Stimulated activated CD8-positive, alpha-beta memory T cell treated with anti-CD3 and anti-CD28 coated beads, Interleukin-7, amount 100 ng/mL, for 4 hours (primary cell): ENCODE measurements at places on chromosomes 4 and X.

DNA sequence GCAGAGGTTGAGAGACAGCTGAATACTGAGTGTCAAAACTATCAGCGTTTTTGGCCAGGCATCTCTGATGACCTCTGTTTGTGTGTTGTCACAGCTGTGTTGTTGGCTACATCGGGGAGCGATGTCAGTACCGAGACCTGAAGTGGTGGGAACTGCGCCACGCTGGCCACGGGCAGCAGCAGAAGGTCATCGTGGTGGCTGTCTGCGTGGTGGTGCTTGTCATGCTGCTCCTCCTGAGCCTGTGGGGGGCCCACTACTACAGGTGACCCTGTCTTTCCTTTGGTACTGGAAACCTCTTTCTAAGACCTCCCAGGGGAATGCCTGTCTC lies 86.9 kb downstream of the EGF start:
- no peak for DNase-seq

- DNase-seq = no peak
These were observed 150.2 kb downstream of the RRAGB start for GRCh38 chrX:55867708-55868107.

DNA sequence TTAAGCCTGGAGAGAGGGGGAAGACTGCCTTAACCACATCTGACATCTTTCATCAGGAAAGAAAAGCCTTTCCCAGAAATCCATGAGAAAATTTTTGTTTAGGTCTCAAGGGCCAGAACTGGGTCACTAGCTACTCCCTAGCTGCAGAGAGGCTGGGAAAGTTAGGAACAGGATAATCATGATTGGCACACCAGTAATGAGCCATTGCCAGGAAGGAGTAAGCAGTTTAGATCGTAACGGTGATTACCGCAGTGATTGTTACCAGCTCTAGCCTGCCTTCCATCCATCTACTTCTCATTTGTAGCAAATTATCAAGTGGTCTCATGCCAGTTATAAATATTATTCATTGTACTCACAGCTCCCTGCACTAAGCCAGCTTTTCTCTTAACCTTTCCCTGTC lies 22.7 kb upstream of the STX18 start:
- no peak for DNase-seq

DNA sequence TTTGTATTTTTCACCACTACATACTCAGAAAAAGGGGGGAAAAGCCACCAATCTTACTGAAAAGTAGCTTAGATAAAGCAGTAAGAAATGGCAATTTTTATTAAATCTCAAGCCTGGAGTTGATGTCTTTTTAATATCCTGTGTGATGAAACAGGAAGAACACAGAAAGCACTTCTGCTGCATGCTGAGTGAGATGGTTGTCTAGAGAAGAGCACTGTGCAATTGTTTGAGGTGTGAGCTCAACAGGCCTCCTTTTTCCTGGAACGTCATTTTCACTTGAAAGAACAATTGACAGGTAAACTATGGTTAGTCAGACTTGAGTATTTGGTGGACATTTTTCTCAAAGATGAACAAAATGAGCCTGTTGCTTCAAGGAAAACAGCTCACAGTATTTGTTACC lies 73.9 kb downstream of the RTL5 start:
- no peak for DNase-seq

- no peak for DNase-seq
These were observed 16.5 kb downstream of the CYBB start for GRCh38 chrX:37796310-37796709.

- DNase-seq = no peak
These were observed 75.0 kb upstream of the FAM9C start for GRCh38 chrX:13119386-13119785.

- DNase-seq = no peak
These were observed 2.5 kb downstream of the GALNT7 start for GRCh38 chr4:173171098-173171497.

DNA sequence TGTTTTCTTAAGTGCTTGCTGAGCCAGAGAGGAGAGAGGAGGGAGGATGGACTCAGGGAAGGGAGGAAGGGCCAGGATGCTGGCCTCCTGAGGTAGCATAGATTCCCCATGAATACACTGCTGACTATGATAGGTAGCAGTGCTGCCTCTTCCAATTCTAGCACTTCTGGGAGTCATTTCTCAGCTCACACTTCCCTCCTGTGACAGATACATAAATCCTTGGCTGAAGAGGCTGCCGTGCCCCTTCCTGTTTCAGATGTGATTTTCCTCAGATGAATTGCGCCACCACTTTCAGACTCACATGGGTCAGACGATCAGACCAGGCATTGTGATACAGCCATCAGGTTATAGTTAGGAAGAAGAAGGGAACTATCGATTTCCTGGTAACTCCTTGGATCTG lies 22.4 kb downstream of the TSC22D3 start:
- no peak for DNase-seq

- DNase-seq = peak; percentile 58
These were observed 40.6 kb downstream of the HADH start for GRCh38 chr4:108030332-108030731.

- no peak for DNase-seq
These were observed 314.0 kb downstream of the GALNTL6 start for GRCh38 chr4:172127168-172127567.

- no peak for DNase-seq
These were observed 89.1 kb downstream of the SLC16A2 start for GRCh38 chrX:74510401-74510800.

- no peak for DNase-seq
These were observed 56.5 kb downstream of the PRDM5 start for GRCh38 chr4:120865985-120866384.

GRCh38 chrX:132171881-132172280 lies 44.1 kb upstream of the FRMD7 start:
- DNase-seq = no peak

DNA sequence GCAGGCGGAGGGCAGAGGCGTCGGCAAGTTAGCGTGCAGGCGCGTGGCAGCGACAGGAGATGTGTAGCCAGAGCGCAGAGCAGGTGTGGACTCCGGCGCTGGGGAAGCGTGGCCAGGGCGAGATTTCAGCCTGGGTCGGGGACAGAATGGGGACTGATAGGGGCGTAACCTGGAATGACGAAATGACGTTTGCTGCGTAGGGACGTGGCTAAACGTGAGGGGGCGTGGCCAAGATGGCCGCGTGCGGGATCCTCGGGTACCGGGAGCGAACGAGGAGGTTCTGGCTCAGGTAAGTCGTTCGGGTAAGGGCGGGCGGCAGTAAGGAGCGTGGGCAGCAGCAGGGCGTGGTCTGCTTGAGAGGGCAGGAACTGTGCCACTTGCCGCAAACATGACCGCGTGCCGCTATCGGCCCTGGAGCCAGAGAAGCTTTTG lies 10.9 kb upstream of the CLTRN start:
- peak; percentile 86 for DNase-seq

DNA sequence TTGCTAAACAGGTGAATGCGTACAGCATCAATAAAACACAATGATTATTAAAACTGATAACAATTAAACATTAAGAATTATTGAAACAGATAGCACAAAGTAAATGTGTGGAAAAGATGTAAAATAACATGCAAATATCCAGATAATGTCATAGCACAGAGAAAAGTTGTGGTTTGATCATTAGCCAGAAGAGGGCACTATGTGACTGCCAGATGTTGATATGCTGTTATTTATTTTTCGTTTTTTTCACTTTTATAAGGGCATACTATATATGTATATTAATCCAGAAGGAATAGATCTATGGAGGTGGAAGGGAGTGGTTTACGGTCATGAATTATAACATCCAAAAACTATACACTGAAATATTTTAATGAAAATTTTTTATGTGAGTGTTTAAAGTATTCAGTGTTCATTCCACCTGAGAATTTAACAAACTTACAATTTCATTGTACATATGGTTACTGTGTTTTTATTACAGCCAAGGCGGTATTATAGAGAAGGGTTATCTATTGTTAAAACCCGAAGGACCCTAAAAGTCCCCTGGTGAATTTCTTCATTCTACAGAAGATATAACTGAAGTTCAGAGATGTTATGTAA lies 211.9 kb upstream of the UGT8 start:
- no peak for DNase-seq

DNA sequence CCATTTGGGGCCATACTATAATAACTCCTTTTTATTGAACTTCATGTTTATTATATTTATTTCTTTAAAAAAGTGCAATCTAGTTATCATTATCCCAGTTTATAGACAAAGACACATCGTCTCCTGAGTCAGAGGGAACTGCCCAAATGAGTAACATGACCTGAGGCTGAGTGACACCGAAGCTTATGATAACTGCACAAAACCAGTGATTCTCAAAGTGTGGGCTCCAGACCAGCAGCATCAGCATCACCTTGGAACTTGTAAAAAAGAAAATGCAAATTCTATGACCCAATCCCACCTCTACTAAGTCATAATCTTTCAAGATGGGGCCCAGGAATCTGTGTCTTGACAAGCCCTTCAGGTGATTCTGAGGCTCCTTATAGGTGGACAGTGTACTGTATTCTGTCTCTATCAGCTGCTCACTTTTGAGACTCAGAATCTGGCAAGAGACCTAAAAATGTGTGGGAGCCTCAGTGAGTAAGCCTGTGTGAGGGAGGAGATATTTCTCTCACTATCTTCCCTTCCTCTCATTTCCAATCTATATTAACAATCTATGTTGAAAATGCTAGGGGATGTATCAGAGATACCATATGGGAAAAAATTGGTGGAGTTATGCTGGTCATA lies 147.0 kb downstream of the PACRGL start:
- no peak for DNase-seq

DNA sequence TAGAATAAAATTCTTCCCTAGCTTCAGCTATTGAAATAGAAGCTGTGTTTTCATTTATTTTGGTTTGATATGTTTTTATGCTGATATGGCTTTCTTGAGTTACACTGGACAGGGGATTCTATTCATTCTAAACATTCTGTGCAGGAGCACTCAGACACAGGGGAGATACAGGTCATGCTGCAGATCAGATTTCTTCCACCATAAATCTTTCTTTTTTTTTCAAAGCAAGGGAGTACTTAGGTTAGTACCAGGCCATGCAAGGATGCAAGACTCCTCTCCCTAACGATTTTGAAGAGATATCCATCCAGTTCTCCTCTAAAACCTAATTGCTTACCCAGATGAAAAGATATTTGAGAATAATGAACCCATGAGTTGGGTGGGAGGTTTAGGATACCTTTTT lies 21.4 kb downstream of the ETDC start:
- DNase-seq = no peak

DNA sequence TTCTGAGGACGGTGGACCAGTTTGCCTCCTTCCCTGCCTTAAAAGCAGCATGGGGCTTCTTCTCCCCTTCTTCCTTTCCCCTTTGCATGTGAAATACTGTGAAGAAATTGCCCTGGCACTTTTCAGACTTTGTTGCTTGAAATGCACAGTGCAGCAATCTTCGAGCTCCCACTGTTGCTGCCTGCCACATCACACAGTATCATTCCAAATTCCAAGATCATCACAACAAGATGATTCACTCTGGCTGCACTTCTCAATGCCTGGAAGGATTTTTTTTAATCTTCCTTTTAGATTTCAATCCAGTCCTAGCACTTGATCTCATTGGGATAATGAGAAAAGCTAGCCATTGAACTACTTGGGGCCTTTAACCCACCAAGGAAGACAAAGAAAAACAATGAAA lies 255.3 kb downstream of the RAPGEF2 start:
- DNase-seq = no peak

- DNase-seq = no peak
These were observed 126.1 kb downstream of the FAT4 start for GRCh38 chr4:125440814-125441213.

DNA sequence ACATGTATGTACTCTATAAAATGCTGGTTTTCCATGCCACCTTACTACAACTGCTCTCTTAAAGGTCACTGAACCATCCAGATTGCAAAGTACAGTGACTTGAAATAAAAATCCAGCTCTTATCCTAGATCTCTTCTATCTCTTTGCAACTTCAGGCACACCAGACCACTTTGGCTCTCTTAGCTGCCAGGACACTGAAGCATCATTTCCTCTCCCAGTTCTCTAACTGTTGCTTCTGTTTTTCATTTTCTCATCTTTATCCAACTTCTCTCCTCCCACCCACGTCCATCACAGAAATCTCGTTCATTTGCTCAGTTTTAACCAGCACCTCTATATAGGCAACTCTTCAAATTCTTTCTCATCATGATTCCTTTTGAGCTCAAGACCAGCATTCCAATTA lies 74.3 kb downstream of the METTL14 start:
- DNase-seq = no peak

DNA sequence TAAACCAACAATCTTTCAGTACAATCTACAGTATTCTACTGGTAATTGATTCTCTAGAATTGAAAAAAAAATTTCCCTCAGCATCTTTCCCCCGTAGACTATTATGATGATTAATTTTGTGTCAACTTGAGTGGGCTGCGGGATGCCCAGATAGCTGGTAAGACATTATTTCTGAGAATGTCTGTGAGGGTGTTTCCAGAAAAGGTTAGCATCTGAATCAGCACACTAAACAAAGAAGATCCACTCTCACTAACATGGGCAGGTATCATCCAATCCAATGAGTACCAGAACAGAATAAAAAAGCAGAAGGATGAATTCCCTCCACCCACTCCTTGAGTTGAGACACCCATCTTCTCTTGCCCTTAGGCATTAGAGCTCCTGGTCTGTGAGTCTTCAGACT lies 186.1 kb upstream of the MAB21L2 start:
- no peak for DNase-seq

DNA sequence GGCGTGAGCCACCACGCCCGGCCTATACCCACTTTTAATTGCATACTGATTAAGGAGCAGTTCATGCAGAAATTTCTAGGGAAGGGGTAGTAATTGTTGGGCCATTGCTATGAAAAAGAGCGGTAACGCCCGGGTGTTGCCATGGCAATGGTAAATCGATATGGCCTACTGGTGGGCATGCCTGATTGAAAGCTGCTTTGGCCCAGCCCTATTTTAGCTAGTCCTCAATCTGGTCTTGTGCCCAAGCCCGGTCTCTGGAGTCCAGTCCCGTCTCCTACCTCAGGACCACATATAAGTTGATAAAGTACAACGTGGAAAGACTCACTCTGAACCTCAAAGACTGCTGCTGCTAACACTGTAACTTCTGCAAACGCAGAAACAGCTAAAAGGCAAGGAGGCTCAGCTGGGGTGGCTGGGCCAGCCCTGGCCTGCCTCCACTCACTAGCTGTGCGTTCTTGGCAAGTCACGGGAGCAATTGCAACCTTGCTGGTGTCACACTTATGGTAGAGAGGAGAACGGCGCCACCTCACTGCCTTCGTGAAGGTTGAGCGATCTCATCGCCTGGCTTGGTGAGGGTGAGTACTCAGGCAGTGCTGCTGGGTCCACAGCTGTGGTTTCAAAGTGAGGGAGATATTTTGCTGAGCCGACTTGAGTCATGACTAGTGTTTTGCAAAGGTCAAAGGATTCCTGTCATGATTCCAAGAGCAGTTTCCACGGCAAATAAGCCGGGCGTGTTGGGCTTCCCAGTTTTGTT lies 57.0 kb upstream of the GRPEL1 start:
- no peak for DNase-seq
